ENCODE measurements at places on chromosomes 16 and 17.

- no peak overlapping the region for H3K4me3 ChIP-seq
- H3K36me3 ChIP-seq, result no peaks in the 10 kb centered on the region
- H3K27ac ChIP-seq, result no peak overlapping the region
- no peaks in the 10 kb centered on the region for H3K4me1 ChIP-seq
- no peaks in the 10 kb centered on the region for H3K27me3 ChIP-seq
Measured at GRCh38 chr17:10616502-10617119, 40.5 kb downstream of the MYH3 start.

DNA sequence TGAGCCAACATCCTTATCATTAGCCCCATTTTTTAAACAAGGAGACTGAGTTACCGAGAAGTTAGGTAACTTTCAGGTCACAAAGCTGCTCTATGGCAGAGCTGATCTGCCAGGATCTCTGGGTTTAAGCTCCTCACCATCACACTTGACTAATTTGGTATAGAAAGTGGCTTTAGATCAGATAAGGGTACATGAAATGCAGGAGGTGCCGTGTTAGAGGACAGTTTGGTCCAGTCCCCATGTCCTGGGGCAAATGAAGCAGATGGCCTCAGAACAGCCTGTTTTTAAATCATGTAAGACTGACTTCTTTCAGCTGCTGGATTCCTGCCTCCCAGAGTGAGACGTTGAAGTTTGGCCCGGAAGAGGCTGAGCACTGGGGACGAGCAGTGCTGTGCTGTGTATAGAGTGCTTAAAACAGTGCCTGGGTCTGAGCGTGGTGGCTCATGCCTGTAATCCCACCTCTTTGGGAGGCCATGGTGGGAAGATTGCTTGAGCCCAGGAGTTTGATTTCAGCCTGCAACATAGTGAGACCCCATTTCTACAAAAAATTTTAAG lies 187.0 kb upstream of the CACNG3 start:
- H3K4me3 ChIP-seq, result no peak overlapping the region
- no peaks in the 10 kb centered on the region for H3K4me1 ChIP-seq
- peak; percentile 5 for DNase-seq
- no peaks in the 10 kb centered on the region for H3K27me3 ChIP-seq

DNA sequence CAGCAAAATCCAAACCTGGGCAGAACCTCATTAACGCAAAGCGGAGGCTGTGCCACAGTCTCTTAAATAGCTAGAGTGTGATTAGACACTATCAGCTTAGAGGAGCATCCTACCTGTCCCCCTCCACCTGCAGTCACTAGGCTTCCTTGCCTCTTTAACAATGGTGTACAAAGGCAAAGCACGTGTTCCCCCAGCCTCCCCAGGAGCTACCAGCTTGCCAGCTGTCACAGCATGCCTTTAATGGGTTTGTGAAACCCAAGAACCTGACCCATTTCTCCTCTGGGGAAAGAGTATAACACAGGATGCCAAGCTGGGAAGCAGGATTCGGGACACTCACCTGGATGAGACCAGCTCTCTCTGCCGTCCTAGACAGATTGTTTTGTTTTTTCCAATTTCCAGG lies 37.2 kb upstream of the TBX2 start:
- no peak overlapping the region for H3K27ac ChIP-seq
- H3K4me1 ChIP-seq, result no peaks in the 10 kb centered on the region
- H3K27me3 ChIP-seq, result no peaks in the 10 kb centered on the region
- DNase-seq, result no peak
- H3K36me3 ChIP-seq, result no peaks in the 10 kb centered on the region

- H3K4me3 ChIP-seq, result 0 out of 3 replicates have a peak overlapping the region, but pooled peaks have one; percentile 74
- H3K36me3 ChIP-seq, result no peaks in the 10 kb centered on the region
- no peaks in the 10 kb centered on the region for H3K4me1 ChIP-seq
- no peak overlapping the region for H3K27ac ChIP-seq
- peaks cover 4% of the 10 kb centered on the region for H3K27me3 ChIP-seq
- DNase-seq, result no peak
Measured at GRCh38 chr16:30184891-30185682, 1.7 kb downstream of the CORO1A start.

- H3K36me3 ChIP-seq, result no peaks in the 10 kb centered on the region
- no peak for DNase-seq
- H3K4me3 ChIP-seq, result no peak overlapping the region
- no peaks in the 10 kb centered on the region for H3K4me1 ChIP-seq
- H3K27ac ChIP-seq, result no peak overlapping the region
- no peaks in the 10 kb centered on the region for H3K27me3 ChIP-seq
Measured at GRCh38 chr17:29867643-29868181, 62.3 kb downstream of the SSH2 start.

DNA sequence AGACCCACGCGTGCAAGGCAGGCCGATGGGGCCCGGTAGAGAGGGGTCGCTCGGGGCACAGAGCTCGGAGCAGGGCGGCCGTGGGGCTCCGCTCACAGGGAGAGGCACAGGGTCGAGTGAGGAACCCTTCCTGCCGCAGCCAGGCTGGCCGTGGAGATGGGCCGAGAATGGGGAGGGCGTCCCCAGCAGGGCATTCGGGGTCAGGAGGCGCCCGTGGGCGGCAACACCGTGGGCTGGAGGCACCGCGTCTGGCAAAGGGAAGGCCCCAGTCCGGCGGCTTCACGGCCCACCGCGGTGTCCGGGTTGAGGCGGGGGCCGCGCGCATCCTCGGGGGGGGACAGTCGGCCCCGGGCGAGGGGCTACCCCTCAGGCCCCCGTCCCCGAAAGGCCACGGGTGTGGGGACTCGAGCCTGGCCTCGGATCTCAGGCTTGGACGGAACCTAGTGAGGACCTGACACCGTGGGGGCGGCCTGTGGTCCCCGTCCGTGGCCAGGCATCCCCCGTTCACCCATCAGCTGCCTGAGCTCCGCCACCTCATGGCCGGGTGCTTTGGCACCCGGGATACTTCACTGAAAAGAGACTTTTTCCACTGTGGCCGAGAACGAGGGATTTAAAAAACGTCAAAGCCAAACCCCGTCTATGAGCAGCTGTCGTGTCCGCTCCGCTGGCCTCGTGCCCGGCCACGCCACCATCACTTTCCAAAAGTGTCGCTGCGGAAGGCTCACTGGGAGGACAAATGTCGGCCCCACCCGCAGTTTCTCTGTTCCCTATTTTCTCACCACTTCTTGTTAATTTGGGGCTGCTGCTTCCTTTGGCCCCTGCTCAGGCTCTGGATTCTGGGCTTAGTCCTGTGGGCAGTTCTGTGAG lies 73.6 kb downstream of the METRNL start:
- H3K27me3 ChIP-seq, result no peaks in the 10 kb centered on the region
- H3K4me3 ChIP-seq, result no peak overlapping the region
- H3K4me1 ChIP-seq, result 0 out of 2 replicates have a peak, but pooled peaks cover 1% of the 10 kb centered on the region
- DNase-seq, result peak; percentile 29
- H3K36me3 ChIP-seq, result no peaks in the 10 kb centered on the region

DNA sequence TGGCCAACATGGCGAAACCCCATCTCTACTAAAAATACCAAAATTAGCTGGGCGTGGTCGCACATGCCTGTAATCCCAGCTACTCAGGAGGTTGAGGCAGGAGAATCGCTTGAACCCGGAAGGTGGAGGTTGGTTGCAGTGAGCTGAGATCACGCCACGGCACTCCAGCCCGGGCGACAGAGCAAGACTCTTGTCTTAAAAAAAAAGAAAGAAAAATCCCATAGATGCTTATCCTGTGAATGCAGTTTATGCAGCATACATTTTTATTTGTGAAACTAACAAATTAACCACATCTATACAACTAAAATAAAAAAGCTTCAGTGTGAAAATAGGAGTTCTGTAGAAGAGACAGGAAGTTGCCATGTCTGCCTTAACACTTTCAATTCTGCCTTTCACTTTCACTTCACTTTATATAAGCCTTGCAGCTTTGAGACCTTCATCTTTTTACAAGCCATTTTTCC lies 7.1 kb downstream of the IGSF6 start:
- H3K4me1 ChIP-seq, result no peaks in the 10 kb centered on the region
- no peak overlapping the region for H3K27ac ChIP-seq
- no peaks in the 10 kb centered on the region for H3K27me3 ChIP-seq
- H3K4me3 ChIP-seq, result no peak overlapping the region
- DNase-seq, result no peak
- no peaks in the 10 kb centered on the region for H3K36me3 ChIP-seq

DNA sequence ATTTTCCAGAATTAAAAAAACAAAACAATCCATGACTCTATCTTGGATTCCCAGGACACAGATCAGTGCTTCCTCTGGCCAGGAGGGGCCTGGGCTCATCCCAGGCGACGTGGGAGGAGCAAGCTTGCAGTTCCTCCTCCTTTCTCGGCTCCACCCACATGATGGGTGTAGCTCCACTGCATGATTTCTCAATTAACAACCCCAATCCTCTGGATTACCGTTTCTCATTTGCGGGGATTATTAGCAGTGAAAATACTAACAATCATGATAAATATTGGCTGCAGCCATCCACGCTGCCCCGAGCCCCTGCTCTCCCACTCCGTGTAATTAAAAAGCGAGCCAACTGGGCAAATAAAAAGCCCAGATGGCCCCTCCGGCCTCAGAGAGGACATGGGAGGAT lies 46.4 kb upstream of the SDK2 start:
- no peaks in the 10 kb centered on the region for H3K27me3 ChIP-seq
- H3K4me3 ChIP-seq, result no peak overlapping the region
- no peaks in the 10 kb centered on the region for H3K36me3 ChIP-seq

GRCh38 chr17:38663125-38663751 lies 11.5 kb downstream of the EPOP start:
- no peak overlapping the region for H3K4me3 ChIP-seq
- no peak overlapping the region for H3K27ac ChIP-seq
- H3K27me3 ChIP-seq, result peaks cover 4% of the 10 kb centered on the region
- no peaks in the 10 kb centered on the region for H3K36me3 ChIP-seq
- no peaks in the 10 kb centered on the region for H3K4me1 ChIP-seq

DNA sequence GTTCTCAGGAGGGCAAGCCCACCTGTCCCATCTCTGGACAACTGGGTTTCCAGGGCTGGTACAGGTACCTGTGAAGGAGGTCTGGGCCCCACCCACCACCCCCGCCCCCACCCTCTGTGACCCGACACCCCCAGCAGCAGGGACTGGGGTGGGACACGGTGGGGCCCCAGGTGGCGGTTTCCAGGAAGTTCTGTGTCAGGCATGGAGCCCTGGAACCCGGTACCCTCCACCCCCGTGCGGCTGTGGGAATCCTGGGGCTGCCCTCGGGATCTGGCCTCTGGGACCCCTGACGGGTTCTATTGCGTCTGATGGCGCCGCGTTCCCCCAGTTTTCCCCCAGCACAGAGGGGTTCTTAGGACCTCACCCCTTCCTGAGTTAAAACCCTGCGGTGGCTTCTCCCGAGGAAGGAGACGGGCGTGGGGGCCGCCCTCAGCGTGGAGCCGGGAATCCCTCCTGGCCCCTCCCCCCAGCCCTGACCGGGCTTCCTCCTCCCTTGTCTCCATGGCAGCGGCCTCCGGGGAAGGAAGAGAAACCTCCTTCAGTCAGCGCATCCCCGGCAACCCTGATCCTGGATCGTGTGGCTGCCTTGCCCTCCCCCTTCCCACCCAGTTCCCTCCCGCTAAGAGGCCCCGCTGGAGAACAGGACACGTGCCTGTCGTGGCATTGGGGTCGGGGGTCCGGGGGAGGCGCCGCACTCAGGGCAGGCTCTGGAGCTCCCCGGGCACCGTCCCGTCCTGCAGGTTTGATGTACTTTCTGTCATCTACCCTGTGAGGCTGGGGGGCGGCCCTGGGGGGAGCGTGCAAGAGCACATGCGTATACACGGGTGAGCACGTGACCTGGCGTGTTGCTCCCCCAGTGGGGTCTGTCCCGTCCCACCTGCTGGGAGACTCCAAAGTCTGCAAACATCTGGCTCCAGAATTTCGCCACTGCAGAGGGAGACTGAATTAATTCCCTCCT lies 30.3 kb downstream of the CACNA1H start:
- peaks cover 7% of the 10 kb centered on the region for H3K36me3 ChIP-seq
- no peaks in the 10 kb centered on the region for H3K27me3 ChIP-seq
- H3K4me3 ChIP-seq, result no peak overlapping the region
- DNase-seq, result no peak
- H3K4me1 ChIP-seq, result no peaks in the 10 kb centered on the region
- H3K27ac ChIP-seq, result no peak overlapping the region

DNA sequence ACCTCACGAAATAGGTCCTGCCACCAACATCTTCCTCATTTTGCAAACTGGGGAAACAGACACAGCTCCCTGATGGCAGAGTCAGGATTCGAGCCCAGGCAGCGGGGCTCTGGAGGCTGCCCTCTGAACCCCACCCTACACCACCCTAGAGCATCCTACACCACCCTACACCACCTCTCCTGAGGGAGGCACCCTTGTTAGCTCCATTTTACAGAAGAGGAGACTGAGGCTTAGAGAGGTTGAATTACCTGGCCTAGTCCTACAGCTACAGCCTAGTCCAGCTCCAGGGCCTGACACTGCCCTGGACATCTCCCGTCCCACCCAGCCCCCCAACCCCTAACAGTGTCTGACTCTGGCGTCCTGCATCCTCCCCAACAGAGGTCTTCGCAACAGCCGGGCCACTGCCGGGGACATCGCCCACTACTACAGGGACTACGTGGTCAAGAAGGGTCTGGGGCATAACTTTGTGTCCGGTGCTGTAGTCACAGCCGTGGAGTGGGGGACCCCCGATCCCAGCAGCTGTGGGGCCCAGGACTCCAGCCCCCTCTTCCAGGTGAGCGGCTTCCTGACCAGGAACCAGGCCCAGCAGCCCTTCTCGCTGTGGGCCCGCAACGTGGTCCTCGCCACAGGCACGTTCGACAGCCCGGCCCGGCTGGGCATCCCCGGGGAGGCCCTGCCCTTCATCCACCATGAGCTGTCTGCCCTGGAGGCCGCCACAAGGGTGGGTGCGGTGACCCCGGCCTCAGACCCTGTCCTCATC lies 3.2 kb upstream of the NECAB2 start:
- no peak overlapping the region for H3K4me3 ChIP-seq
- H3K36me3 ChIP-seq, result no peaks in the 10 kb centered on the region
- H3K27ac ChIP-seq, result no peak overlapping the region
- no peak for DNase-seq

DNA sequence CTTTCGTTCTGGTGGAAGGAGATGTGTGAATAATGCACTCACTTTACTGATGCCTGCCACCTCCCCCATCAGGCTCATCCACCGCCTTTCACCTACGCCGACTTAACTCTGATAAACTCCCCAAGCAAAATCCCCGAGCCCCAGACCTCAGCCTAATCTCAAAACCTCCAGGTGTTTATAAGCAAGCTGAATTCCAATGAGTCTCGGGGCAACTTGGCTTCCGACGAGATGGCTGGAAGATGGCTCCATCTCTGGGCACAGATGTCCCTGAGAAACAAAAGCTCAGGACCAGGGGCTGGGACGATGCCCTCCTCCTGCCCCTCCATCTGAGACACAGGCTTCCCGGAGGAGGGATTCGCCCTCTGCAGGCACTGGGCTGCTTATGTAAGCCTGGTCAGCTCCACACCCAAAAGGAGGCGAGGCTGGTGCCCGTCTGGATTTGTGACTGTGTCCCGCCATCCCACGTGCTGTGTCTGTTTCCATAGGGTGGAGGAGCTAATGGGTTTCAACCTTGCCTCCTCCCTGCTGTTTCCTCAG lies 386.4 kb upstream of the TNRC6C start:
- no peak overlapping the region for H3K27ac ChIP-seq
- H3K27me3 ChIP-seq, result no peaks in the 10 kb centered on the region
- H3K4me1 ChIP-seq, result peaks cover 4% of the 10 kb centered on the region
- DNase-seq, result no peak
- H3K4me3 ChIP-seq, result no peak overlapping the region

DNA sequence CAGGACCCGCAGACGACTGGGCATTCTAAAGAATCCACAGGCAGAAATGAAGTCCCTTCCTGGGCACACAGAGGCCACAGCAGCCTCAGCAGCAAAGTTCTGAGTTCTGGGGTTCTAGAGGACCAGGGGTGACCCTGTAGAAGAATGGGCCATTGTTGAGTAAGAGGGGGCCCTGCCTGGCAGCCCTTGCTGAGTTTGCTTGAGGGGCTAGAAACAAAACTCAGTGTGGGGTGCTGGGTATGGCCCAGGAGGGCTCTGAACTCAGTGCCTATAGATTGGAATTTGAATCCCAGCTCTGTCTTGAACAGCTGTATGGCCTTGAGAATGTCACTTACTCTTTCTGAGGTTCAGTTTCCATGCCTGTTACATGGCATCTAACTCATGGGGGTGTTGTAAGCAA lies at the start of gene PDILT:
PDILT (minus strand) TSS at position 101 of the 400 bp plus-strand sequence. CDS start 5,437 bp downstream, outside the sequence.
- no peaks in the 10 kb centered on the region for H3K36me3 ChIP-seq
- no peak within 1 kb of the TSS for H3K27ac ChIP-seq
- DNase-seq, result no peak
- no peaks in the 10 kb centered on the region for H3K27me3 ChIP-seq

Measured in H9 (cell line).